ENCODE measurements at places on chromosomes 4 and X. TPM values are rescaled to one million over a fixed set of nuclear protein-coding genes. Genes with fewer than 3 reads are reported as not detected.

GBA3 gene
- total RNA-seq = not detected

UGT2B15 gene
- not detected for total RNA-seq

GABRB1 gene
- not detected for total RNA-seq

BRS3 gene
- total RNA-seq = not detected

EFNB1 gene
- total RNA-seq = 7.8 TPM

SLC9B1 gene
- 2.0 TPM for total RNA-seq

WDR17 gene
- 1.0 TPM for total RNA-seq

AKAP14 gene
- total RNA-seq = not detected

ARSJ gene
- total RNA-seq = not detected

BTK gene
- 1.6 TPM for total RNA-seq

RBMXL3 gene
- not detected for total RNA-seq

GLRB gene
- total RNA-seq = not detected

KLB gene
- not detected for total RNA-seq

LPAR4 gene
- not detected for total RNA-seq

DRP2 gene
- total RNA-seq = 0.28 TPM

MAGEC2 gene
- total RNA-seq = not detected

- H3K4me1 ChIP-seq = peaks cover 16% of the 10 kb centered on the region
- H3K27me3 ChIP-seq = no peaks in the 10 kb centered on the region
- peak within 1 kb of the TSS; percentile 52 for H3K27ac ChIP-seq
- DNase-seq = peak; percentile 92
- no peaks in the 10 kb centered on the region for H3K36me3 ChIP-seq
These were observed at the start of the genes GSTCD and INTS12 for GRCh38 chr4:105708181-105709080. TSS of gene GSTCD (plus strand) at chr4:105708784. CDS start at chr4:105717614, 8,830 bp downstream. TSS of gene INTS12 (minus strand) at chr4:105708689. CDS start at chr4:105700005, 8,684 bp downstream.

- H3K27ac ChIP-seq = no peak overlapping the region
- no peaks in the 10 kb centered on the region for H3K27me3 ChIP-seq
- no peaks in the 10 kb centered on the region for H3K36me3 ChIP-seq
- DNase-seq = no peak
These were observed 91.6 kb upstream of the BMP2K start for GRCh38 chr4:78684325-78685079.

DNA sequence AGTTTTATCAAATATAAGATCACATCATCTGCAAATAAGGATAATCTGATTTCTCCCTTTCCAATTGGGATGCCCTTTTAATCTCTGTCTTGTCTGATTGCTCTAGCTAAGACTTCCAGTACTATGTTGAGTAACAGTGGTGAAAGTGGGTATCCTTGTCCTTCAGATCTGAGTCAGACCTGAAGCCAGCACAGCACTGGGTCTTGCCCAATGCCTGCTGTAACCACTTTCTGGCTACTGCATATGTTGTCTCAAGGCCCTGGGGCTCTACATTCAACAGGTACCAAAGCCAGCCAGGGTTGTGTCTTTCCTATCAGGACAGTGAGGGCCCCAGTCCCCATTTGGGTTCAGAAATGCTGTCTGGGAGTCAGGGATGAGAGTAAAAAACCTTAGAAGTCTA is 90.3 kb downstream of the CYSLTR1 start:
- H3K27me3 ChIP-seq = no peaks in the 10 kb centered on the region
- DNase-seq = no peak
- H3K27ac ChIP-seq = no peak overlapping the region
- H3K4me1 ChIP-seq = no peaks in the 10 kb centered on the region
- H3K36me3 ChIP-seq = no peaks in the 10 kb centered on the region
- H3K4me3 ChIP-seq = no peak overlapping the region

- H3K27ac ChIP-seq = no peak overlapping the region
- H3K36me3 ChIP-seq = no peaks in the 10 kb centered on the region
- H3K4me1 ChIP-seq = peaks cover 2% of the 10 kb centered on the region
- no peaks in the 10 kb centered on the region for H3K27me3 ChIP-seq
These were observed 4.2 kb downstream of the TLR8 start for GRCh38 chrX:12910423-12911121.

GRCh38 chr4:123397144-123398065 is 810 bp downstream of the SPRY1 start:
- peak overlapping the region; percentile 78 for H3K4me3 ChIP-seq
- peak; percentile 26 for DNase-seq
- H3K27me3 ChIP-seq = peaks cover 27% of the 10 kb centered on the region
- no peaks in the 10 kb centered on the region for H3K36me3 ChIP-seq
- H3K4me1 ChIP-seq = peaks cover 6% of the 10 kb centered on the region

- no peaks in the 10 kb centered on the region for H3K27me3 ChIP-seq
- H3K27ac ChIP-seq = no peak overlapping the region
- H3K4me3 ChIP-seq = no peak overlapping the region
- DNase-seq = no peak
- no peaks in the 10 kb centered on the region for H3K4me1 ChIP-seq
These were observed 13.9 kb downstream of the FTSJ1 start for GRCh38 chrX:48489892-48490291.

GRCh38 chrX:68915778-68916177 is 87.0 kb downstream of the EFNB1 start:
- peaks cover 3% of the 10 kb centered on the region for H3K27me3 ChIP-seq
- DNase-seq = no peak
- H3K27ac ChIP-seq = no peak overlapping the region
- H3K4me3 ChIP-seq = no peak overlapping the region
- no peaks in the 10 kb centered on the region for H3K36me3 ChIP-seq

DNA sequence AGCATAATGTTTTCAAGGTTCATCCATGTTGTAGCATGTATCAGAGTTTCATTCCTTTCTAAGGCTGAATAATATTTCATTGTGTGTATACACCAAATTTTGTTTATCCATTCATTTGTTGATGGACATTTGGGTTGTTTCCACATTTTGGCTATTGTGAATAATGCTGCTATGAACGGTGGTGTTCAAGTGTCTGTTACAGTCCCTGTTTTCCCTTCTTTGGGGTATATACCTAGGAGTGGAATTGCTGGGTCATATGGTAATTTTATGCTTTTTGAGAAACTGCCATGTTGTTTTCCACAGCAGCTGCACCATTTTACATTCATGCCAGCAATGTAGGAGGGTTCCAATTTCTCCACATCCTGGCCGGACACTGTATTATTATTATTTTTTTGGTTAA is 3.4 kb upstream of the USP9X start:
- H3K27me3 ChIP-seq = no peaks in the 10 kb centered on the region
- no peak overlapping the region for H3K27ac ChIP-seq
- no peaks in the 10 kb centered on the region for H3K4me1 ChIP-seq
- H3K4me3 ChIP-seq = no peak overlapping the region
- H3K36me3 ChIP-seq = no peaks in the 10 kb centered on the region

GRCh38 chr4:157804986-157805385 is 367.8 kb downstream of the GASK1B start:
- DNase-seq = no peak
- H3K27ac ChIP-seq = no peak overlapping the region
- no peaks in the 10 kb centered on the region for H3K4me1 ChIP-seq
- no peaks in the 10 kb centered on the region for H3K36me3 ChIP-seq

- H3K27ac ChIP-seq = no peak overlapping the region
- H3K4me3 ChIP-seq = no peak overlapping the region
These were observed 120.0 kb upstream of the GRIA3 start for GRCh38 chrX:123064053-123064452.

GRCh38 chrX:86369847-86370630 is 221.8 kb downstream of the DACH2 start:
- H3K4me3 ChIP-seq = no peak overlapping the region
- H3K27me3 ChIP-seq = no peaks in the 10 kb centered on the region
- no peaks in the 10 kb centered on the region for H3K36me3 ChIP-seq
- no peaks in the 10 kb centered on the region for H3K4me1 ChIP-seq

- no peaks in the 10 kb centered on the region for H3K4me1 ChIP-seq
- no peak overlapping the region for H3K27ac ChIP-seq
- no peak overlapping the region for H3K4me3 ChIP-seq
- H3K36me3 ChIP-seq = no peaks in the 10 kb centered on the region
These were observed 48.9 kb upstream of the PPARGC1A start for GRCh38 chr4:23938796-23939195.

GRCh38 chrX:24487571-24487970 is 22.5 kb downstream of the PDK3 start:
- DNase-seq = no peak
- H3K27ac ChIP-seq = no peak overlapping the region
- H3K36me3 ChIP-seq = no peaks in the 10 kb centered on the region
- H3K27me3 ChIP-seq = no peaks in the 10 kb centered on the region

DNA sequence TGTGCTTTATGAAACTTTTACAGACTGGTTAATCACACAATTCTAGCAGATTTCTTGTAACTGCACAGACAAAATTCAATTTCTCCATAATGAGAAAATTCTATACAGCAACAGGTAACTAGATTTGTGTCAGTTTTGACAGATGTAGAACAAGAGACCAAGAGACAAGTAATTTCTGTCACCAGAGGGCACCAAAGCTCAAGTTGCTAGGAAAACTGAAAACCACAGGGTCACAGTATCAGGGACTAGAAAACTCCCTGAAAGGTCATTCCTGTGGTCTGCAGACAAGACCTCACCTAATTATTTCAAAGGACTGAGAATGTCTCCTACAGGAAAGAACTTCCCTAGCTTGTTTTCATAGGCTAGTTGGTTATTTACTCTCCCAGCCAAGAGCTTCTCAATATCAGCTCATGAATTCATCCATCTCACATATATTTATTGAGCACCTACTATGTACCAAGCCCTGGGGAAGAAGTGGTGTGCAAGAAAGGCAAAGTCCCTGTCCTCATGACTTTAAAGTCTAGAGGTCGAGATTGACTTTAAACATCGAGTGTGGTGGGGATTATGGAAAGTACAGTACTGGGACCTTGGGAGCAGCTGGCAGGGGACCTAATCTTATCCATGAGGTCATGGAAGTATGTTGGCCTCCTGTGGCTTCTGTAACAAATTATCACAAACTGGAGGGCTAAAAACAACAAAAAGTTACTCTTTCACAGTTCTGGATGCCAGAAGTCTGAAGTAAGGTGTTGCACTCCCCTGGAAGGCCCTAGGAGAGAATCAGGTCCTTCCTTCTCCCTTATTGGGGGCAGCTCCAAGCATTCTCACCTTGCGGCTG is 47.8 kb upstream of the SETD7 start:
- no peaks in the 10 kb centered on the region for H3K27me3 ChIP-seq
- peaks cover 8% of the 10 kb centered on the region for H3K4me1 ChIP-seq
- no peaks in the 10 kb centered on the region for H3K36me3 ChIP-seq
- no peak overlapping the region for H3K27ac ChIP-seq
- H3K4me3 ChIP-seq = no peak overlapping the region

- no peak for DNase-seq
- H3K4me3 ChIP-seq = no peak overlapping the region
- no peak overlapping the region for H3K27ac ChIP-seq
- no peaks in the 10 kb centered on the region for H3K27me3 ChIP-seq
- no peaks in the 10 kb centered on the region for H3K4me1 ChIP-seq
These were observed 48.7 kb upstream of the SLC7A11 start for GRCh38 chr4:138290805-138291204.

- DNase-seq = no peak
- no peaks in the 10 kb centered on the region for H3K27me3 ChIP-seq
- H3K4me3 ChIP-seq = no peak overlapping the region
- H3K4me1 ChIP-seq = no peaks in the 10 kb centered on the region
- H3K36me3 ChIP-seq = no peaks in the 10 kb centered on the region
These were observed 42.9 kb downstream of the F8 start for GRCh38 chrX:154979629-154980028.

DNA sequence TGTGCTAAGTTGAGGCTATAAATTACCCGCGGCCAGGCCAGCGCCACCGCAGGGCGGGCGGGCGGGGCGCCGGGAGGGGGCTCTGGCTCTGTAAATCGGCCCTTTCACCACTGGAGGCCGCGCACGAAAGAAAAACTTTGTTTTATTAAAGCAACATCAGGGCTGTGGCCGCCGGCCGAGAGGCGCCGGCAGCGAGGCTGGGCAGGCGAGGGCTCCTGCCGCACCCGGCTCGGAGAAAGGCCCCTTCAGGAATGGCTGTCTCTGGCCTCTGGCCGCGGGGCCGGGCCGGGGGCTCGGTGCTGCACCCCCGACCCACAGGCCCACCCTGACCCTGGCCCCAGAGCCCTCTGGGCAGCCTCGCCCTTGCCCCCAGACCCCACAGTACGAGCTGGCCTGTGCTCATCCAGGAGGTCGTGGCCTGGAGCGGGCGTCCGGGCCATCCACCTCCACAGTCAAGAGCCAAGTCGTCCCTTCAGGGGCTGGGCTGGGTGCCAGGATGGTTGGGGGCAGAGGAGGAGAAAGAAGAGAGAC is 29.5 kb upstream of the FGFR3 start:
- no peak overlapping the region for H3K27ac ChIP-seq
- no peaks in the 10 kb centered on the region for H3K4me1 ChIP-seq
- peaks cover 57% of the 10 kb centered on the region for H3K27me3 ChIP-seq

DNA sequence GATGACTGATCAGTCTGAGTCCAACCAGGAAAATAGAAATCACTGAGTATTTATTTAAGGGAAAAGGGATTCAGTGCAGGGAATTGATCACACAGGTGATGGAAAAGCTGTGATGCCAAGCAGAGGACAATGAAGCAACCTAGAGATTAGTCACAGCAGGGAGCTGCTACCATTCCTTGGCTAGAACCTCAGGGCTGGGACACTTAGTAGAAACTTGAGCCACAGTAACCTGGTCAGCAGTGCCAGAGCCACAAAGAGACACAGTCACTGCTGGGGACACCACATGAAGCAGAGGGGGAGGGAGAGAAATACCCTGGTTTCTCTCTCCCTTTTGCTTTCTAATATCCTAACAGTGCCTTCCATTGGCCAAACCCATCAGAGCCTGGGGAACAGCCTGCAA is 38.7 kb downstream of the RTL9 start:
- DNase-seq = no peak
- H3K4me1 ChIP-seq = no peaks in the 10 kb centered on the region
- no peak overlapping the region for H3K27ac ChIP-seq

DNA sequence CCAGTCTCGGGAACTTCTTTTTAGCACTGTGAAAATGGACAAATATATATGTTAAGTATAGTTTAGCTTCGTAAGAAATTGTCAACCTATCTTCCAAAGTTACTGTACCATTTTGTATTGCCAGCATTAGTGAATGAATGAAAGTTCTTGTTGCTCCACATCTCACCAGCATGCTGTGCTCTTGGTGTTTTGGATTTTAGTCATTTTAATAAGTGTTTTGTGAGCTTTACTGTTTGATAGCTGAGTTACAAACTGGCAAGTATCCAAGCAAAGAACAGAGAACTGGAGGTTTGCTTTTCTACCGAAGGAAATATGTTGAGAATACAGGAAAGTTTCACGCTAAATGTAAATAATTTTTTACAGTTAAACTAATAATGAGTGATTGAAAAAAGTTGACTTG is 33.0 kb downstream of the SNCA start:
- H3K27me3 ChIP-seq = no peaks in the 10 kb centered on the region
- DNase-seq = no peak
- H3K36me3 ChIP-seq = no peaks in the 10 kb centered on the region
- H3K27ac ChIP-seq = no peak overlapping the region
- no peaks in the 10 kb centered on the region for H3K4me1 ChIP-seq

GRCh38 chr4:175531405-175532091 is 280.5 kb downstream of the GPM6A start:
- no peak overlapping the region for H3K4me3 ChIP-seq
- DNase-seq = no peak
- H3K27ac ChIP-seq = no peak overlapping the region
- H3K4me1 ChIP-seq = no peaks in the 10 kb centered on the region
- no peaks in the 10 kb centered on the region for H3K27me3 ChIP-seq
- no peaks in the 10 kb centered on the region for H3K36me3 ChIP-seq

- H3K4me3 ChIP-seq = no peak overlapping the region
- H3K27ac ChIP-seq = no peak overlapping the region
- no peak for DNase-seq
- H3K4me1 ChIP-seq = no peaks in the 10 kb centered on the region
- H3K27me3 ChIP-seq = no peaks in the 10 kb centered on the region
- H3K36me3 ChIP-seq = no peaks in the 10 kb centered on the region
These were observed 98.3 kb upstream of the CXXC4 start for GRCh38 chr4:104593019-104593418.
